ENCODE measurements at places on chromosomes 7 and 10.

GRCh38 chr10:13784067-13784466, 197.3 kb downstream of the PRPF18 start:
- peak; percentile 73 for DNase-seq

DNA sequence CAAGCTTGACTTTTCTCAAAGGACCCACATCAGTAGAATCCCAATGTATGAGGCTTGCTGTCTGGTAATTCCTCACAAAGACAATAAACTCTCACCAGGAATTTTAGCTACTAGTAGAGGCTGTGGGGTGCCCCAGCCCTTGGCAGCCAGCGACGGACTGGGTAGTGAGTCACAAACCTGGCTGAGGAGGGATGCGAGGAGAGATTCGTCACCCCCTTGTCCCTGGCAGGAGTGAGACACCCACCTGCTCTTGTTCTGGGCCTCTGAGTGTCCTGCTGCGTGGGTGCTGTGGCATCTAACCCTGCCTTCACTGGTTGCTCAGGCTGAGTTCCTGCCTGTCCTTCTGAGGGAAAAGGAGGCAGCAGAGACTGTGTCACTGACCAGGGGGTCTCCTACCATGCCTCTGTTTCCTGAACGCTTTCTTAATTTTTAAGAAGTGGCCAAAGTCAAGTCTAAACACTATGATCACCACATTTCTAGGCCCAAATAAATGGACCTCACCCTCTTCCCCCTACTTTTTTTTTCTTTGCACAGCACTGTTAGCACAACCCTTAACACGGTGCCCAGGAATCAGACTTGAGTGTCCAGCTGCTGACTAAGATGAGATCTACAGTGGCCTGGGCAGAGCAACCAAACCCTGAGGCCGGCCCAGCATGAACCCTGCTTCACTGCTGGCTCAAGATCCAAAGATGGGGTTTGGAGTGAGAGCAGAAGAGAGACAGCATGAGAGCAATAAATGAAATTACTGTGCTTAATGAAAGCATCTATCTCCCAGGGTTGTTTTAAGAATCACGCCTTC, 146.4 kb downstream of the ANLN start:
- DNase-seq, result no peak

DNA sequence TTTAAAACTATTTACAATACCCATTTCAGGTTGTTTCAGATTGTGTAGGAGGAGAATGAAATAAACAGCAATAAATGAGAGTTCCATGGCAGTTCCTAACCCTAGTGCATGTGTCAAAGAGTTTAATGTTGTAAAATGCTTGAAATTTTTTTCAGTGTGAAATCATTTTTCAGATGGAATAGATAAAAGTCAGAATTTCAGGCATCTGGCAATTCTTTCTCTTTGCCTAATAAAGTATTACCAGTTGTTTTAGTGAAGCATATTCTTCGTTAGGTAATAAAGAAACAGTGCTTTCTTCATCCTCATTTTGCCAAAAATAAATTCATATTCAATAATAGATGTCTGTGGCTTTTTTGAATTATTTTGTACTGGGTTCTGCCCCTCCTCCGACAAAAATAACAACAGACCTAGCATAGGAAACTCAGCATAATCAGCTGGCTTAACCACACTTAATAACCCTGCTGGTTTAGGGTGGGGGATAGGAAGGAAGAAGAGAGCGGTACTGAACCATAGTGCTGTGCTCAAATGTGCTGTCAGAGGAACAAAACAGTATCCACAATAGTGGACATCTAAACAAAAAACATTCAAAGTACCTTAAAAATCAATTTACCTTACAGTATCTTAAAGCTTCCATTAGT, 39.1 kb downstream of the MINDY3 start:
- DNase-seq, result no peak

GRCh38 chr7:98174334-98175259, 36.6 kb upstream of the BHLHA15 start:
- no peak for DNase-seq

GRCh38 chr7:77351539-77352004, 64.6 kb downstream of the GSAP start:
- DNase-seq, result peak; percentile 37

GRCh38 chr7:122014697-122015096, 129.4 kb downstream of the AASS start:
- DNase-seq, result no peak

GRCh38 chr7:103573479-103574058, 127.6 kb upstream of the SLC26A5 start:
- peak; percentile 27 for DNase-seq

- peak; percentile 78 for DNase-seq
Observed at GRCh38 chr7:128402356-128402755, 7.4 kb downstream of the IMPDH1 start.

DNA sequence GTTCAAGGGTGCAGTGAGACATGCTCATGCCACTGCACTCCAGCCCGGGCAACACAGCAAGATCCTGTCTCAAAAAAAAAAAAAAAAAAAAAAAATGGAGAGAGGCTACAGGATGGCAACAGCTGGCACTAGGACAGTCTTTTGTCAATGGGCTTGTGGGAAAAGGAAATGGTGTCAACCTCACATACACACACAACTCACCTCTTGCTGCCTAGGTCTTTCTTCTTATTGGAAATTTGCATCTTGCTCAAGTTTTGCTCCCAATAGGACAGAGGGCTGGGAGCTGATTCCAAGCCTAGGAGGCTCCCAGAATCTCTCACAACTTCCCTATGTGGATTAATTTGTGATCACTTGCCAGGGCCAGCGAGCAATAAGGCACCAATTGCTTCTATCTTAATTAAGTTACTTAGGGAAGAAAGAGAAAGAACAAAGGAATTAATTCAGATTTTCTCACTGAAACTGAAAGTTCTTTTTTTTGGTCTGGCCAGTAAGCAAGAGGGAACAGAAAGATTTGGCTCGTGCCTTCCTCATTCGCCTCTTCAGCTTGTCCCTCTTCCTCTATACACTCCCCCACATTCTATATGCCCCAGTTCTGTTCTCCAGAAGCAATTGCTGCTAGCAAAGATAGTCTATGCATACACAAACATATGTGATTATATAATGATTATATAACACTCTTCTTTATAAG, 33.8 kb downstream of the MAP3K8 start:
- DNase-seq, result peak; percentile 80

GRCh38 chr7:100155553-100156317, 2.8 kb downstream of the TRAPPC14 start:
- no peak for DNase-seq

DNA sequence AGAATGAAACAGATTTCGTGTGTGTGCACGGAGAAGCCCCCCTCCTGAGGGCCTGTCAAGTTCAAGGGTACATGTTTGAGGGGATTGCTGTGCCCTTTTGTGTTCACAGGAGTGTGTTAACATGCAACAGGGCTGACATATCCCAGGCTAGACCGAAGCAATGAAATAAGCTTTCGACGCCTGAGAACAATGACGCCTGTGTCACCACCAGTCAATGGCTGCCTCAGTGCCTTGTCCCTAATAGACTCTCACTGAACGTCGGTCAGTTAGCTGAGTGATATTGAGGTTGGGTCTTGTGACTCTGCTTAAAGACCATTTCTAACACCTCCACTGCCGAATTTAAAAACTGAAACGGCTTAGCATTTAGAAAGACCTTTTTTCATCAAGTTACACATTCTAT, 175.2 kb upstream of the TCF7L2 start:
- DNase-seq, result no peak

- DNase-seq, result no peak
Observed at GRCh38 chr10:75019370-75019769, 92.1 kb upstream of the SAMD8 start.

- DNase-seq, result no peak
Observed at GRCh38 chr10:78130966-78131710, 97.5 kb downstream of the RPS24 start.

DNA sequence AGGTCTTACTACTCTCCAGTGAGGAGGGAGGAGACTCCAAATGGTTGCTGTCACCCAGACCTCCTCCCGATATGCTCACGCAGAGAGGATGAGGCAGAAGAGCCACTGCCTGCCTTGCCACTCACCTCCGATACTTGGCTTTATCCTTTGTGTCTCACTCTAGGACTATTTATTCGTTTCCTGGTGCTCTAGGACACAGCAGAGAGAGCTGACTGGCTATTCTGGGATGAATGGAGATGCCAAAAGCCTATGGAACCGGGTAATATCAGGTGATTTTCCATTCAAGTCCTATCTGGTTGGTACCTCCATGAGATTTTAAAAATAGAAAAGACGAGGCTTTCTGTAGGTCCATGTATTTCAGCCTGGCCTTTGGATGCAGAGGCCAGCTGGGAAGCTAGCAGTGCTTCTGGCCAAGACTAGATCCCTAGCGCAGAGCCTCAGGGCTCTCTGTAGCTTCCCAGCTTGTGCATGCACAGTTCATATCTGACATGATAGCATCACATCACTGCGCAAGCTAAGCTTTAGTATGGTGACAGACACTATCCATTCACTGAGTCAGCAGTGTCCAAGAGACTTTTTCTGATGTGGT, 239.0 kb upstream of the ANKRD30A start:
- no peak for DNase-seq

GRCh38 chr10:62806251-62806650, 1.7 kb downstream of the ADO start:
- DNase-seq, result no peak

DNA sequence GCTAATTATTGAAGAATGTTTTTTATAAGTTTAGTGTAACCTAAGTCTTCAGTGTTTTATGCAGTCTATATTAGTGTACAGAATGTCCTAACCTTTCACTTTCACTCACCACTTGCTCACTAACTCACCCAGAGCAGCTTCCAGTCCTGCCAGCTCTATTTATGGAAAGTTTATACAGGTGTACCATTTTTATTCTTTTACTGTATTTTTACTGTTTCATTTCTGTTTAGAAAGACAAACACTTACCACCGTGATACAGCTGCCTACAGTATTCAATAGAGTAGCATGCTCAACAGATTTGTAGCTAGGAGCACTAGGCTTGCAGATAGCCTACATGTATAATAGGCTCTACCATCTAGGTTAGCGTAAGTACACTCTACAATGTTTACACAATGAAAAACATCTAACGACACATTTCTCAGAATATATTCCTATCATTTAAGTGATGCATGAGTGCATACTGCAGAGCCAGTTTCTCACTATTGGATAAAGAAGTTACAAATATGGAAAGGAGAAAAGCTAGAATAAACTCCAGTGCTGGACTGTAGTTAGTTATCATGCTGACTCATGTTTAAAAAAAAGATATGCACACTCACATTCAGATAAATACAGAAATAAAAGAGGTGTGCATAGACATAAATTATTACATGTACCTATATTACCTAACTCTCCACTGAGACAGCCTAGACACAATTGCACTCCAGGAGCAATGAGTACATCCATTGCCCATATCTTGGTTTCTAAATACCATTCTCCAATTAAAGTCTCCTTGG, 30.4 kb downstream of the STEAP1B start:
- DNase-seq, result no peak

DNA sequence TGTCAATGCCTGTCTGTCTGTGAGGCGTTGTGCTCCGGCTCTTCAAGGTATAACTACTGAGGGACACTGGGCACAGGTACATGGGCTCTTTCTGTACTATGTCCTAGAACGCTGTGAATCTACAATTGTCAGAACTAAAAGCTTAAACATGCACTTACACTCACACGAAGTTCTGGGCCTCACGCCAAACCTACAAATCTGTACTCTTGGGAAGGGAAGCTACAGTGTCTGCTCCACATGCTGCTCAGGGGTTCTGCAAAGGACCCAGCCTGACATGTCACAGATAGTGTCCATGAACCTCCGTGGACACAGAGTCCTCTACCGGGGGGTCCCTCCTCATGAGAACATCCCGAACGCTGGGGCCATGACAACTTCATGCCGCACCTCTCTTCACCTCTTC, 268.7 kb downstream of the WDR37 start:
- DNase-seq, result no peak

DNA sequence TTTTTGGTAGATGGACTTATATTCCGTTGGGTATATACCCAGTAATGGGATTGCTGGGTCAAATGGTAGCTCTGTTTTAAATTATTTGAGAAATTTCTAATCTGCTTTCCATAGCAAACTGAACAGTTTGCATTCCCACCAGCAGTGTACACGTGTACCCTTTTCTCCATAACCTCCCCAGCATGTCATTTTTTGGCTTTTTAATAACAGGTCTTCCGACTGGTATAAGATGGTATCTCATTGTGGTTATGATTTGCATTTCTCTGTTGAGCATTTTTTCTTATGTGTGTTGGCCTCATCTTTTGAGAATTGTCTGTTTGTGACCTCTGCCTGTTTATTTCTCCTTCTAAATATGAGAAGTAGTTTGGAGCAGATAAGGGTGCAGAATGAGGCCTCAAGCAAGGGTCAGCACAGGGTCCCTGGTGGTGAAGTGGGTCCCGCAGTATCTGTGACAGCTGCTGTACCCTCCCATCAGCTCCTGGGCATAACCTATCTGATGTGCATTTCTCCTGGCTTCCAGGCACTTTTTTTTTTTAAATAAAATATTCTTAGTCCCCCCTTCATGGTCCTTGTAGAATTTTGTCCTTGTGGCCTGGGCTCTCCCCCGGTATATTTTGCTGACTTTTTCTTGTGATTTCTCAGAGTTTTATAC, 73.5 kb downstream of the PROSER2 start:
- DNase-seq, result no peak

DNA sequence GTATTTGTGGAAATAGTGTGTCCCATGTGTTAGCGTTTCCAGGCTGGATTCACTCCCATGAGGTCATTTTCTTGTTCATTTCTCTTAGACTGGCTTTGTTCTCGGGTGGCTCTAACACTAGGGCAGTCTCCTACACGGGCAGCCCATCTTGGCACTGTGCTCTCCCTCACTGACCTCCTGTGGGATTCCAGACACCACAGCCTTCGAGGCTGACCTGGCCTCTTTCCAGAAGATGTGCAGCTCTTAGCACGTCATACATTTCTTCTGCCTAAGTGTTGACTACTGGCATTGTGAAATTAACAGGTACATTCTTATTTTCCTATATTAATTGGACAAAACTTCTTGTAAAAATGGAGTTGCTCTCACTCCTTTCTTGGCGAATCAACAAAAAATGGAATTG, 72.8 kb downstream of the INSYN2A start:
- DNase-seq, result no peak

DNA sequence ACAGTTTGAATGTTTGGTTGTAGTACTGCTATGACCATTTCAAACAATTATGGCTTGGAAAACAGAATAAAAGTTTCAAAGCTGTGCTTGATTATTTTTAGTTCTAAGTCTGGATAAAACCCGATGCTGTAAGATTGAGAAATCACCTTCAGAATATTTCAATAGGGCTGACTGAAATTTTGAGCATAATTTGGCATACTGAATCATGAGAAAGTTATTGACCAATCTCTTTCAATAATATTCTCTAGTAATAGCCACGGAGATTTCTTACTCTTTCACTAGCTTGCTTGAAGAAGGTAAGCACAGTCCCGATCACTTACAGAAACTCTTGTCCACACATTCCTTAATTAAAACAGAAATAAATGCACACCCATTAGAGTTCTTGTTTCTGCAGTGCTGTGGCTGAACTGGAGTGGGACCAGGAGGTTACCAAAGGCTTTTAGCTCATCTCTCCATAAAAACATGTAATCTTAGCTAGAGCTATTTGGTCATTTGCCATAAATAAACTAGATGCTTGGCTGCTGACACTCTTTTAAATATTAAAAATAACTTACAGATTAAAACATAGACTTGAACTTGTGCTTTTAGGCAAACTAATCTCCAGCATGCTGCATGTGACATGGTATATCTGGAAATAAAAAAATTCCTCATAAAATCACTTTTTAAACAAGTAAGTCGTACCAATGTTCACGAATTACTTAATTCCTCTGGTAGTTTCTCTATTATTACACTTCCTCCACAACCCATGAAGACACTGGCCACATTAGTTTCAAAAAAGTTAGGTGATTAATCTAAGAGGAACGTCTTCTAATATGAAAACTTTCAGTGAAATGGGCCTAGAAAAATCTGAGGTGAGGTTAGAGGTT, 97.8 kb downstream of the AGMO start:
- no peak for DNase-seq

- DNase-seq, result peak; percentile 90
Observed at GRCh38 chr7:128697302-128697905, 25.3 kb downstream of the GARIN1A start.

Data from suppressor macrophage treated with lipopolysaccharide for 1 hour (primary cell).